ENCODE measurements at places on chromosomes 4 and X.

GRCh38 chr4:47118192-47118929, 87.0 kb downstream of the GABRB1 start:
- DNase-seq = no peak

GRCh38 chr4:172707622-172708021, 461.0 kb upstream of the GALNT7 start:
- no peak for DNase-seq

DNA sequence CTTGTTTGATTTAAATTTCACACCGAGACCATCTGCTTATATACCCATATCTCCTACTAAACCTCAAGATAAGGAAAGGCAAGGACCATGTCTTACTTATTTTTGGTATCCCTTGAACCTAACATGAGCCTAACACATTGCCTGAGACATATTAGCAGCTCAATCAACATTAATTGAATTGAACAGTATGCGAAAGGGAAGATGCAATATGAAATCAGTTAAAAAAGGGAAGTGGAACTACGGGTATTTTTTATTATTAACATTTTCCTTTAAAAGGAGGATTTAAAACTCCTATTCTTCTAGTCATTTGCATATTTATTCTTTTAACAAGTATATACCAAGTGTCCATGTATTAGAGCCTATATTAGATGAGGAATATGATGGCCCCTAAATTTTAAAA, 197.0 kb downstream of the CAMK2D start:
- DNase-seq = no peak

DNA sequence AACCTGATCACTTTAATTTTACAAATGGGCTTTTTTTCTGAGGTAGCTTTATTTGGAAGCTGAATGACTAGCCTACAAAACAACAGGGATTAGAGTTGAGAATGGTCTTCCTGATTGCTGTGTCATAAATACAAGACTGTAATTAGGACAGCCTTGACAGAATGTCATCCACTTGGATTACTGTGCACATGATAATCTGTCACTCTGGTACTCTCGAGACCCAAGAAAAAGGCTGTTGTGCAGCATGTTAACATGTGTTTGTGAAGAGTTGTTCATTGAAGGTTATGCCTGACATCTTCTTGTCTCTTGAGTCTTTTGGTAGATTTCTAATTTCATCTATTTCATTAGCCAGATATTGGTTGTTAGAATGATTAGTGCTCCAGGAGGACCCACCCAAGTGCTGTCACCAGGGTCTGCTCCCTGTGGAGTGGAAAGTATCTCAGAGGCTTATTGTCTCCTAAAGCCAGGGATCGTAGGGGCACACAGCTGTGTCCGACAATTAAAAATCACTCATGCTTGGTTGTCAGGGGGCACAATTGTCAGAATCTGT, 212.2 kb upstream of the GPRIN3 start:
- no peak for DNase-seq

DNA sequence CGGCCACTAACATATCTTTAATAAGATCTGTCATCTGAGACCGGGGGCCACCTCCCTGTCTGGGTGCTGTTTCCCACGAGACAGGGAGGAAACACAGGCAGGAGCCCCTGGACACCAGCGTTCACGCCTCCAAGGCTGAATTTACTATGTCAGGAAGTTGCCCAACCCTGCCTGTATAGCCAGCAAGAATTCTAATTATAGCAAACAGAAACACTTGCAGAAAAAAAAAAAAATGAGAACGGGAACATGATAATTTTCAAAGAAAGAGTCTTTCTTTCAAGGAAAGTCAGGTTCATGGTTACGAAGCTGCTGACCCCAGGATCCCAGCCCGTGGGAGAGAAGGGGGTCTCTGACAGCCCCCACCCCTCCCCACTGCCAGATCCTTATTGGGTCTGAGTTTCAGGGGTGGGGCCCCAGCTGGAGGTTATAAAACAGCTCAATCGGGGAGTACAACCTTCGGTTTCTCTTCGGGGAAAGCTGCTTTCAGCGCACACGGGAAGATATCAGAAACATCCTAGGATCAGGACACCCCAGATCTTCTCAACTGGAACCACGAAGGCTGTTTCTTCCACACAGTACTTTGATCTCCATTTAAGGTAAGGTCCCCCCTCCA, at the start of gene IL3RA:
Gene IL3RA, plus strand, starts transcription at position 455 of the 613 bp plus-strand sequence. CDS start 4,981 bp downstream, outside the sequence.
- no peak for DNase-seq

DNA sequence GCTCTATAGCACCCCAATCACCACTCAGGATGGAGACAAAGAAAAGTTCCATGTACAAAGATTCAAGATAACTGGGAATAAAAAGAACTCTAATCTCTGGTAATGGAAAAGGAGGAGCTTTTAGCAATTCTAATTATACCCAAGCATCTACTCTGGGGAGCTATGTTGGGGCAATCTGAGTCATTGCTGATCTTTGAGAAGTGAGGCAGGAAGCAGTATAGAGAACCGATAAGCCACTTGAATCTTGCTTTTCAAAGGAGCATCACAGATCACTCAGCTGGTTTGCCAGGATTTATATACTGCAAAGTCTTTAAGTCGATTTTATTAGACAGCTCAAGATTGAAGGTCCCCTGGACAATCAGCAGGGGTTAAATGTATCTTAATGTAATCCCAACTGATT, 220.0 kb downstream of the ENOX2 start:
- DNase-seq = peak; percentile 57

DNA sequence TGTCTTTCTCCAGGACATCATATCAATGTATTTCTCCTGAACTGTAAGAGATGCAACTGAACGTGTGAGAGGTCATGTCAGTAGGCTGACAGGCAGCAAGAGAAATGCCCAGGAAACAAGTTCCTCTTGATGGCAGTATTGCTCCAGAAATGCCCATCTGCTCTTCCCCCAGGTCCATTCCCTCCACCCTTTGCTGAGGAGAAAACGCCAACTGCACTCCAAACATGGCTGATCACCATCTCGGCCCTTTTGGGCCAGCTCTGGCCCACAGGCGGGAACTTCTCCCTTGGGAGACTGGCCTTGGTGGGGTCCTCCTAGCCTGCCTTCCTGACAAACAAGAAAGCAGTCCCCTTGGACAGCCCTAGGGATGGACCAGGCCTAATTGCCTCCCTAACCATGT, 276.5 kb upstream of the AGTR2 start:
- DNase-seq = no peak

DNA sequence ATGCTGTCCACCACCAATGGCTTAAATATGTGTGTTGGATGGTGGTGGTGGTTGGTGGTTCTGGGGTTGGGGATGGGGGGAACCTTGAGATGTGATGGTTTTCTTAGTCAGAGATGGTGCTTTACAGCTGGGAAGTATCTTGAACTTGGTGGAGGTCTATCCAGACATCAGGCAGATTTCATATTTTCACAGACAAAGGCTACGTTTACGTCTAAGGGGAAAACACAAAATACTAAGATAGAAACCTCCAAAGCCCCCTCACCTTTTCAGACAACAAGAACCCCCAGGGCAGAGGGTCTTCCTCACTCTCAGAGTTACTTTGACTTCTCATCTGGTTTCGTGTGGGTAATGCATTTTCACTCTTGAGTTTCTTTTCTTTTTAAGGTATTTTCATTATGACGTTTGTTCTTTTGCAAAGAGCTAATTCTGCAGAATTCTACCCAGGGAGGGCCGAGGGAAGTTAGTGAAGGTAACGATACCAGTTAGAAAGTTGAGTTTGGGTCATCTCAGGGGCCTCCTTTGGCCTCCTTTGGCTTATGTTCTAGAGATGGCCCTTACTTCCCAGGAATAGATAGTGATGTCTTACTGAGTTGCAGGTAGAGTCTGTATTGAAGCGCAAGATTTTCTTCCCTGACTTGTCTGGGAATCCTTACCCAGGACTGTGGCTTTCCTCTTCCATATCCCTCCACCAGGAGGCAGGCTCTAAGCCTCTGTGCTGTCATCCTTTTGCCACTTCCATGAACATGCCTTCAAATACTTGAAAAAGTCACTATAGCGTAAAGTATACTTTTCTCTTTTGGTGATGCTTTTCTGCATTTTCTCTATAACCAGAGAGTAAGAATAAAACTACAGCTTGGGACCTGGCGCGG, 31.9 kb downstream of the RHOH start:
- no peak for DNase-seq

DNA sequence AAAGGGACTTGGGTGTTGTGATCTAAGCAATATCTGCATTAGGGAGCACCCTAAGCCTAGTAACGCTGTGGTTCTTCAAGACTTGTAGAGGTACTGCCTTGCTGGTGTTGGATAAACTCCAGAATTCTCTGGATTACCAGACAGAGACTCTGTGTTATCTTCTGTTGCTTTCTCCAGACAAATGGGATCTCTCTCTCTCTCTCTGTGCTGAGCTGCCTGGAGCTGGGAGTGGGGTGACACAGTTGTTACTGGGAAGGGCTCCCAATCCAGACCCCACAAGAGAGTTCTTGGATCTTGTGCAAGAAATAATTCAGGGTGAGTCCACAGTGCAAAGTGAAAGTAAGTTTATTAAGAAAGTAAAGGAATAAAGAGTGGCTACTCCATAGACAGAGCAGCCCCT, 48.8 kb downstream of the MCUB start:
- DNase-seq = no peak

DNA sequence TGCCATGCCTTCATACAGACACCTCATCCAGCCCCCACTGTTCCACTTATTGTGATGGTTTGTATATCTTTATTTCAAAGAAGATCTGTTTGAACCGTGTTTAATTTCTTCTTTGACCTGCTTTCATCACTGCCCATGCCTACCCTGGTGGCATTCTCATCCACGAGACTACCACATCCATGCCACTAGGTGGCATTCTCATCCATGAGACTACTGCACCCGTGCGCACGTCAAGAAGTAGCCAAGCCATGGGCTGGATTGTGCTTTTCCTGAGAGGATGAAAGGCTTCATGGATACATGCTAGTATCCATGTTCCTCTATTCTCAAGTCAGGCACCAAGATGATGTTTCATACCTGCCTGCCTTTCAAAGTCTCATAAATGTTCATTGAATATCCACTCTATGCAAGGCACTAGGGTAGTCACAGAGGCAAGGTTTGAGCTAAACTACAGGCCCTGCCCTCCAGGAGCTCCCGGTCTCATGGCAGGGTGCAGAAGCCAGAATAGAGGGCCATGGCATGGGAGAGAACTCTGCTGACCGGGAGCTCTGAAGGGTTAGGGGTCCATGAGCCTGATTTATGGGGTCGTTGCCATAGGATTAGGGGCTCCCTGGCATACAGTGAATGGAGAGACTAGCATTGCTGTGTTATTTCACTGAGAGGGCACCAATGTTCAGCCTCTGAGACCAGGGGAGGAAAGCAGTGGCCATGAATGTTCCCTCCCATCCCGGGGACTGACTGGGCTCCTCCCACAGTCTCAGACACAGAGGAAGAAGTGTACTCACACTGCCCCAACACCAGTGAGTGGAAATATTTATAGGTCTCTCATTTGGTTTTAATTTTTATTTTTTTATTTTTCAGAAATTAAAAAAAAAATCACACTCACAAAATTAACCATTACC, 24.8 kb upstream of the EOLA2 start:
- DNase-seq = peak; percentile 62

DNA sequence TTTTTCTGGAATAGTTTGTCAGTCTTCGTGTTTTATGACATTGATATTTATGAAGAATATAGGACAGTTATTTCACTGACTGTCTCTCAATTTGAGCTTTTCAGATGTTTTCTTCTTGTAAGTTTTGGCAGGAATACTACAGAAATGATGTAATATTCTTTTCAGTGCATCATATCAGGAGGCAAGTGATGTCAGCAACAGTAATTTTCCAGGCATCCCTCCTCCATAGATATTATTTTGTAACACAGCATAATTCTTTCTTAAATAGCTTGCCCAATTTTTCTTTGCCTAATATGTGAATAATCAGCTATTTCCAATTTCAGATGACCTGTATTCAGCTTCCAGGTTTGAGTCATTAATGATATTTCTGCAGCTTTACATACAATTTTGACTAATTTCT, 211.1 kb downstream of the ADGRL3 start:
- no peak for DNase-seq

DNA sequence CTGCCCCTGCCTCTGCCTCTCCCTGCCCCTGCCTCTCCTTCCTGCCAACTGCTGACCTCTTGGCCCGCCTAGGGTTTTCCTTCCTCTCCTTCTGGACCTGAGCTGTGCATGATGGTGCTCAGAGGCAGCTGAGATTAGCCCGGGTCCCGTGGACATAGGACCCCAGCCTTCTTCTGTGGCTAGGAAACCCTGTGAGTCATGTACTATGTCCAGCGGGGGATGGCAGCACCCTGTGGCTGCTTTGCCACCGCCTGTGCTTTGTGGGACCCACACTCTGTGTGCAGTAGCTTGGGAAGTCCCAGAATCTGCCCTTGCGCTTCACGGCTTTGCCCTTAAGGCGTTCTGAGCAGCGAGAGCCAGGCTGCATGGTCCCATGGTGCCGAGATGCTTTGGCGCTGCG, 105.5 kb upstream of the PSAPL1 start:
- DNase-seq = no peak

GRCh38 chr4:37040816-37041215, 203.7 kb upstream of the NWD2 start:
- DNase-seq = no peak

- peak; percentile 56 for DNase-seq
Observed at GRCh38 chrX:118254611-118255010, 91.3 kb upstream of the WDR44 start.

GRCh38 chrX:121000589-121000988, 15.0 kb upstream of the CT47A1 start:
- no peak for DNase-seq

GRCh38 chr4:1651609-1652008, 32.5 kb downstream of the FAM53A start:
- no peak for DNase-seq

DNA sequence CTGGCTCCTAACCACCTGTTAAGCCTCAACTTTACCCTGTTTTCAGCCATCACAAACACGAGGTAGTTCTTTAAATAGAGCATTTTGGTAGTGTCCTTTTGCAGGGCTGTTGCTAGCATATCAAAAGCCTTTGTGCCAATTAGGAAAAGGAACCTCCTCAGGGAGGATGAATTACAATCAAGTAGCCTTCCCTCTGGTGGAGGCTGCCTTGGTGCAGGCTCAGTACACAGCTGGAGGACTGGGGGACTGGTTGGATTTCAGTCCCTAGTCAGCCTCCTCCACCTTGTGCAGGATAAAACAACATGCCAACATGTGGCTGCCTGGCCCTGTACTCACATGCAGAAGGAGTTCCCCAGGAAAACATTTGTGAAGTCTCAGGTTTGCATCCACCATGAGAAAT, 53.1 kb downstream of the RASGEF1B start:
- no peak for DNase-seq

- peak; percentile 60 for DNase-seq
Observed at GRCh38 chr4:40323866-40324265, 11.3 kb upstream of the CHRNA9 start.

GRCh38 chrX:5644776-5645175, 583.9 kb downstream of the NLGN4X start:
- DNase-seq = no peak

GRCh38 chr4:55866290-55866907, 13.0 kb downstream of the EXOC1 start:
- DNase-seq = no peak

GRCh38 chrX:104141087-104141760, 15.6 kb downstream of the SLC25A53 start:
- no peak for DNase-seq

DNA sequence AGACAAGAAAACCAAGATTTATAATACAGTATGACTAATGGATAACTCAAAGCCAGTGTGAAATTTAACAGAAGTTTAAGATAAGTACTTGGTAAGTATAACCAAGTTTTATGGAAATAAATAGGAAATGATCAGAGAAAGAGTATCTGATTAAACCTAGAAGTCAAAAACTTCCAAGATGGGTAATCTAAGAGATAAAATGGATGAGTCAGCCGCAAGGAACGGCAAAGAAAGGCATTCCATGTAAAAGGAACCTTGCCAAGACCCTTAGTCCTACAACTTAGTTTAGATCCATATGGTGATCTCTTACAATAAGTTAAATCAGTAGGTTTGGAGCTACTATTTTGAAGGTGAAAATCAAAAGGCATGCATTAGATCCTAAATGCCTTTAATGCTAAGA, 34.8 kb downstream of the LIN54 start:
- no peak for DNase-seq

Measured in islet precursor cell (in vitro differentiated cells).